ENCODE measurements at places on chromosomes 2 and 18.

DNA sequence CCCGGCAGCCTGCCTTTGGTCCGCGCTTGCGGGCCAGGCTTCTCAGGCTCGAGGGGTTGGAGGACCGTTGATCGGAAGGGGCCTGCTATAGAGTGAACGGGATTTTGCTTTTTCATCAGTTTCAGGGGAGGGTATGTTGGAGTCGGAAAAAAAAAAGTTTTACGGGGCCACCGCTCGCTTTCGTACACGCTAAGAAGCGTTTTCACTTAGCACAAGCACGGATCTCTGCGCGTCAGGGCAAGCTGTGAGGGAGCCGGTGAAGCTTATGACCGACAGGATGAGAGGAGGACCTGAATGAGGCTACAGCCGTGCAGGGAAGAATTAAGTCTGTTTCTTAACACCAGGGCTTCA, 443 bp downstream of the CPSF3 start:
- peak; percentile 39 for DNase-seq

- no peak for DNase-seq
Measured at GRCh38 chr2:53964987-53965687, 5.7 kb downstream of the PSME4 start.

GRCh38 chr2:11408959-11409571, 56.9 kb downstream of the E2F6 start:
- no peak for DNase-seq

GRCh38 chr2:121287146-121287798, 2.3 kb upstream of the TFCP2L1 start:
- DNase-seq = no peak

- DNase-seq = no peak
Measured at GRCh38 chr2:32874931-32875330, 71.8 kb upstream of the LTBP1 start.

DNA sequence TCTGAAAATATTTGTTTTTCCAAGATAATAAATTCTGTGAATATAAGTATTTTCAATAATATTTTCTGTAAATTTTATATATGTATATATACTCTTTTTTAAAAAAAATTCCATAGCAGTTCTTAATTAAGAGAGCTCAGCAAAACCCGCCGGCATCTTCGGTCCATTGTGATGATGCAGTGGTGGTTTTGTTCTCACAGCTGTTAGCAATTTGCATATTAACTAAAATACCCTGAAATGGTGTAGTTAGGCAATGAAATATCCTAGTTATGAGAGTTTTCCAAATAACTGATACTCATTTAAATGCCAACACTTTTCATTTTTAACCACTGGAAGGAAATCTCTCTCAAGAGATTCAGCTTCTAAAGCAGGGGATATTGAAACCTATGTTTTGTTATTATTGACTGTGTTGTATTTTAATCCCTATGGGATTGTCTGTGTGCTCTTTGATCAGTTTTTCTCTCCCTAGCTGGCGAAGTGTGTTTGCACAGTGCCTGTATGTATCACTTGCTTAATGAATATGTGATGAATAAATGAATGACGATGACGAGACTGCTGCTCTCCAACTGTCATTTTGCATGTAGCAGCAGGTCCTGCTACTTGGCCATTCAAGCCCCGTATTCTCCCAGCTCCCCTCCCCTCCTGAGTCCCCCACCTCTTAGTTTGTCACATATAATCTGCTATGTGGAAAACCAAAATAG, 42.4 kb downstream of the PSMG2 start:
- no peak for DNase-seq
